Epithelial cell of proximal tubule (primary cell): ENCODE measurements at places on chromosomes 4 and X.

GRCh38 chr4:2855584-2855983, 11.9 kb downstream of the ADD1 start:
- no peak for DNase-seq

GRCh38 chr4:173235050-173235449, 66.4 kb downstream of the GALNT7 start:
- no peak for DNase-seq

DNA sequence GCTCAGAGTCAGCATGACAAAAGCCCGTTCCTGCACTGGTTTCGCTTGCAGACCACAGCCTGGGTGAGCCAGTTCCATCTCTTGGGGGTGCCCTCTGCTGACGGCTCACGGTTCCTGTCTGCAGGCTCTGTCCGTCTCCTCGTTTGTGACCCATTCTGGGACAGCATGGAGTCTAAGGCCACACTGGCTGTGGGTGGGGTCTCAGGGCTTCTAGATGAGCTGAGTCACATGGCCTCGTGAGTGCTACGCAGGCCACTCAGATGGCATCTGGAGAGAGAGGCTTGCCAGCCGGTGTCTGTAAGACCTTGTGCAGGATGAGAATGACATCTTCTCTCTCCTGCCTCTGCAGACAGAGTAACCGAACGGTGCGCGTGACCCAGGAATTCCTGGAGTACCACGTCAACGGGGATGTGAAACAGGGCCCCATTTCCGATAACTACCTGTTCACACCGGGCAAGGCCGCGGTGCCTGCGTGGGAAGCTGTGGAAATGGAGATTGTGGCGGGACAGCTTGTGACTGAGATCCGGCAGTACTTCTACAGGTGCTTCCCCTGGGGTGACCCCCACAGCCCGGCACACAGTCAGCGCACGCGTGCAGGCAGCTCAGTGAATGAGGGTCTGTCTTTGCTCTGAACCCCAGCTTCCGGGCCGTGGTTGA, 31.6 kb upstream of the MRFAP1 start:
- DNase-seq: no peak

- DNase-seq: no peak
Measured at GRCh38 chrX:136692271-136692670, 44.3 kb downstream of the CD40LG start.

DNA sequence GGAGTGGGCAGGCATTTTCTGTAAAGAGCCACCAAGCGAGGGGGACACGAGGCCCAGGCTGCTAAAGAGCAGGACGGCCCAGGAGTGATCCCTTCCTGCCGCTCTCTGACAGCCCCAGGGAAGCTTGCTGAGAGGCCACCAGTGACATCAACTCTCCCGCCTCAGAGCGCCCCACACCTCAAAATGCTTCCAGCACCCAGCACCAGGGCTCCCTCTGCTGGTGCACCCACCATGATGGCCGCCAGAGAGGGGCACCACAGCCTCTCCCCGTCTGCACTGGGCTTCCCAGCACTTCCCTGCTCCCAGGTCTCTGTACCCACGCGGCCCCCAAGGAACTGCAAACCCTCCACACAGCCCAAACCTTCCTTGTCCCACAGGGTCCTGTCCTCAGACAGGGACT, 40.4 kb downstream of the GAK start:
- DNase-seq: no peak

GRCh38 chr4:147560625-147561024, 56.6 kb upstream of the TMEM184C start:
- DNase-seq: no peak

DNA sequence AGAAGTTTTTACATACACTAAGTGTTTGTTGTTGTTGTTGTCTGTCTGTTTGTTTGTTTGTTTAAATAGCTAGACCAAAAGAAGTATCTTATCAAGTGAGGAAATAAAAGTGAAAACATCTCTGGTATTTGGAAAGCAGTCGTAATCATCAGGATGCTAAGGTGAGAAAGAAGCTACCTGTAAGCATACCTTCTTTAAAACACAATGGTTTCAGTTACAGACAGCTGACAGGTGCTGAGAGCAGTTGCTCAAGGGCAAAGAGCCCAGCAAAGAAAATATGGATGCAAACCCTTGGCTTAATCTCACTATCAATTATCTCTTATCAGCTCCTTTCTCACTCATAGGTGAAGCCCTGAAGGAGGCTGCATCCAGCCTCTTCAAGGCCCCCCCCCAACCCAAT, 42.8 kb upstream of the FBXW7 start:
- no peak for DNase-seq

- DNase-seq: no peak
Measured at GRCh38 chr4:128371001-128371777, 83.6 kb upstream of the PGRMC2 start.

DNA sequence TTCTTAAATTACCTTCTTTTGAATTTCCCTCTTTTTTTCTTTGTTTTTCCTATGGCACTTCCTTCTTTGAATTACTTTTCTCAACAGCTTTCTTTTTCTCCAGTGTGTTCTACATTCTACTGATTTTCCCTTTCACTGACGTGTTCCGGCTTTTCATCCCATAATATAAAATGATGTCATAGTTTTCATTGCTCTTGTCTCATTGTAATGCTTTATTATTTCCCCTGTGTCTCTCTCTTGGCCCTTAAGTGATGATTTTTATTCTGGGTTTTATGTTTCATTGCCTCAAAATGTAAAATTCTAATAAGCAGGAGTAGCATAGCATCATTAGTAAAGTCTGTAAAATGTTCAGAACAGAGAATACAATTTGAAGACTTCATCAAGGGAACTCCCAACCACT, 299.3 kb downstream of the KCTD8 start:
- no peak for DNase-seq

GRCh38 chr4:105196523-105197145, 50.0 kb downstream of the TET2 start:
- no peak for DNase-seq

- no peak for DNase-seq
Measured at GRCh38 chr4:88955580-88956380, 101.2 kb downstream of the FAM13A start.

DNA sequence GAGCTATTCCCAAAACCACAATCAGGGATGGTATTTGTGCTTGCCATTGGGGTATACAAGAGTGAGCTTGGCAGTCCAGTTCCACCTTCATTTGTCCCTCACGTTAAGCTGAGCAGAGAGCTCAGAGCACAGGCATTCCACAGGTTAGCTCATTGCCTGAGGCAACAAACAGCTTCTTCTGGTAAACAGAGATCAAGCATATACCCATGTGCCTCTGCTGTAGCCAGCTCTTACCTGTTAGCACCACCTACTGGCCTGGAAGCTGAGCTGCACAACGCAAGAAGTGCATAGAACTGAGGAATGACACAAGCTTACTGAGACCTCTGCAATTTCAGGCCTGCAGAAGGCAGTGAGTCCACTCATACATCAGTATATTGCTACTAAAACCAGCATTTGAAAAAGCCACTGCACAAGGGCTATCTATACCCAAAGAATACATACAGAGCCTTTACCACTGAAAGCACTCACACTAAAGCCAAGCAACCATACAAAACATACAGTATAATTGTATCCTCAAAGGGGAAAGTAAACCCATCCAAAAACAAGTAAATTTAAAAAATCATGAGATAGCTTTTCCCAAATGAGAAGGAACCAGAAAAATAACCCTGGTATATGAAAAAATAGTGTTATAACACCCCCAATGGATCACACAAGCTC, 258.3 kb upstream of the GABRA2 start:
- DNase-seq: peak; percentile 6

GRCh38 chrX:11551151-11551550, 114.6 kb downstream of the ARHGAP6 start:
- DNase-seq: no peak

GRCh38 chr4:177228599-177228998, 81.1 kb upstream of the NEIL3 start:
- no peak for DNase-seq

DNA sequence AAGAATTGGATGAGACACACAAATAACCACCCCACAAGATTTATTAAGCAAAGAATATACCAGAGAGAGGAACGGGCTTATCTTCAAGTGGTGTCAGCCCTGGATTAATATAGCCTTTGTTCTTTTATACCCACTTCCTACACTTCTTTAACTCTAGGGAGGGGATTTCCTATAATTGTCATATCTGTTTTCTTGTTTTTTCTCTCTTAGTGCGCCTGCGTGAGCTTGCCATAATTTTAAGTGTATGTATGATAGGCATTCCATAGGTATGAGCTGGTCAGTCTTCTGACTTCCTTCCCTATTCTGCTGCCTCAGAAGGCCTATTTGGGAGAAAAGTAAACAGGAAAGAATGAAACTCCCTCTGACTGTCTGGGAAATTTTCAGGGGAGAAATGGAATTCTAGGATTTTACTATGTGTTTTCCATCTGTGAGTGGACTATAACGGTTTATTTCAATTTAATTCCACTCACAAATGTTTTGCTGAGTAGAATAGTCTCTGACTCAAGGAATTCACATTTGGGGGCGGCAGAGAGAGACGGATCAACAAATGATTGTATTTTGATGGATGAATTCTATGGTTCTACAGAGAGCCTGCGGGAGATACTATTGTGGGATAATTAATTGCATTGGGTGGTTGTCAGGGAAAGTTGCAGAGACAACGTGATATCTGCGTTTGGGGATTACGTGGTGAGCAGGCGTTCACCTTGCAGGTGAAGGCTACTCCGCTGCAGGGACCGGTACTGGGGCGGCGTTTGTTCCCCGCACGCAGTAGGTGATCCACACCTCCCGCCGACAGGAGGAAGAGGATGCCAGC, 626 bp upstream of the CEP135 start:
- DNase-seq: peak; percentile 33

DNA sequence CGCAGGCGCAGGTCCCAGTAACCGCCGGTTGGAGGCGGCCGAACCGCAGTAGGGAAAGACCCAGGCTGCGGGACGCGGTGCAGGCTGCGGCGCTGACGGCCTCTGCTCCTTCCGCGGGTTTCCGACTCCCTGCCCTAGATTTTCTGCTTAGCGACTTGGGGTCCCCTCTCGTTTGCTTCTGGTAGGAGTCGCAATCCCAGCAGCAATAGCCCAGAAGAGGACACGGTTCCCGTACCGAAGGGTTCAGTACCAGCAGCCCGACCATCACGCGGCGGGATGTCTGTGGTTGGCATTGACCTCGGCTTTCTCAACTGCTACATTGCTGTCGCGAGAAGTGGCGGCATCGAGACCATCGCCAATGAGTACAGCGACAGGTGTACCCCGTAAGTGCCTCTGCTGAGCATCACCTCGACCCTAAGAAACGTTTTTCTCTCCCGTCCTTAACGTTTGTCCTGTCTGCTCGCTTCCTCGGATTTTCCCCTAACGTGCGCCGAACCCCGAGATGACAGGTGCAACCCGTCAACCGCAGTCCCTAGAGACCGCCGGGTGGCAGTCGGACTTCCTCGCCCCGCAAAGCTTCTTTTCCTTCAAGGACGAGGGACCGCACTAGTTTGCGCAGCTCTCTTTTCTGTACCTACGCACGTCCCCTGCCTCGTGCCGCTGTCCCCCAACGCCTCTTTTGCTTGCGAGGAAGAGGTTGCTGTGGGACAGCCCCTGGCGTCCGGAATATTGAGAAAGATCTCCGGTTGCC, at the start of gene HSPA4L:
Gene HSPA4L, plus strand, starts transcription at position 48 of the 751 bp plus-strand sequence. Its CDS starts 229 bp downstream, at position 277.
- no peak for DNase-seq

- DNase-seq: no peak
Measured at GRCh38 chrX:65532016-65532415, 2.6 kb downstream of the LAS1L start.

GRCh38 chr4:138475116-138475515, 233.0 kb upstream of the SLC7A11 start:
- no peak for DNase-seq

GRCh38 chr4:78346222-78346621, 205.3 kb upstream of the ANXA3 start:
- no peak for DNase-seq

- no peak for DNase-seq
Measured at GRCh38 chrX:11881485-11882170, 123.6 kb downstream of the MSL3 start.

- no peak for DNase-seq
Measured at GRCh38 chr4:165947019-165947418, 74.0 kb downstream of the TLL1 start.

DNA sequence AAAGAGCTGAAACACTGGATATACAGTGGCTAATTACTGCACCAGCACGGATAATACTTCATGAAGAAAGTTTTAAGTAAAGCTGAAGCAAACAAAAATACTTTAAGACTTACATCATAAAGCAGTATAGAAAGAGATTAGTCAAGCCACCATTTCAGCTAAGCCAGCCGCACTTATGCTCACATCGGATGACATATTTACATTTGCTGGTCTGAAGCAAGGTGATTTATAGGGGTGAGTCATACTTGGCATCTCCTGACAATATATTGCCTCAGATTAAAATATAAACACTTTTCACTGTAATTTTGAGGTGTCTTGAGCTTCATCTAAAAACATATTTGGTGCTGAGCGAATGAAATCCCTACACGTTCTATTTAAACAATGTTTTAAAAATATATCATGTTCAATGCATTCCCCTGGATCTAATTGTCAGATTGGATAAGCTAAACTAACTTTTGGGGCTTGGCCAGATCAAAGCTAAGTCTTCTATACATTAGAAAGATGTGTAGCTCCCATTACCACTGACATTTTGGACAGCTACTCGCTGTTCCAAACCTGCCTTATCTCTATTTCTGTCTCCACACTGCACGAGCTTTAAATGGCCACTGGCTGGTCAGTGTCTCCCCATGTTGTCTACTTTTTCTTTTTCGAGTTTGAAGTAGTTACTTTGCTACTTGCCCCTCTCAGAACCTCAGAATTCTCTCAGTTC, 103.2 kb downstream of the VCX2 start:
- no peak for DNase-seq

GRCh38 chr4:113040793-113041192, 8.7 kb upstream of the ANK2 start:
- no peak for DNase-seq

DNA sequence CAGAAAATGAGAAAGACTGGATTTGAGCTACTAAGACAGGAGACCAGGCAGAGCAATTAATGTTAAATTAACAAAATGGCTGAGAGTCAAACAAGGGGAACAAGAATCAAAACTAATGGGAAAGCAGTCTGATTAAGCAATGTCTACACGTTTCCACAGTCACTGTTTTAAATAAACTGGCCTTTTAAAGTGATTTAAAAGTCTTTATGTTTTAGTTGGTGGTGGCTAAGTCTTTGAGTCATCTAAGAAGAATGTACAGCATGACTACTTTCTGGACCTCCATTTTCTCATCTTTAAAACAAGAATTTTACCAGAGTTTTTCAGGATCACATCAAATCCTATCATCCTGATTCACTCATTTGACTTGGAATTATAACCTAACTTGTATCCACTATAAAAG, 233.8 kb downstream of the ENOX2 start:
- DNase-seq: no peak
